ENCODE measurements at places on chromosomes 12 and 14.
A peak's percentile ranks its signal among the peaks of the same experiment; 100 is the strongest.

DNA sequence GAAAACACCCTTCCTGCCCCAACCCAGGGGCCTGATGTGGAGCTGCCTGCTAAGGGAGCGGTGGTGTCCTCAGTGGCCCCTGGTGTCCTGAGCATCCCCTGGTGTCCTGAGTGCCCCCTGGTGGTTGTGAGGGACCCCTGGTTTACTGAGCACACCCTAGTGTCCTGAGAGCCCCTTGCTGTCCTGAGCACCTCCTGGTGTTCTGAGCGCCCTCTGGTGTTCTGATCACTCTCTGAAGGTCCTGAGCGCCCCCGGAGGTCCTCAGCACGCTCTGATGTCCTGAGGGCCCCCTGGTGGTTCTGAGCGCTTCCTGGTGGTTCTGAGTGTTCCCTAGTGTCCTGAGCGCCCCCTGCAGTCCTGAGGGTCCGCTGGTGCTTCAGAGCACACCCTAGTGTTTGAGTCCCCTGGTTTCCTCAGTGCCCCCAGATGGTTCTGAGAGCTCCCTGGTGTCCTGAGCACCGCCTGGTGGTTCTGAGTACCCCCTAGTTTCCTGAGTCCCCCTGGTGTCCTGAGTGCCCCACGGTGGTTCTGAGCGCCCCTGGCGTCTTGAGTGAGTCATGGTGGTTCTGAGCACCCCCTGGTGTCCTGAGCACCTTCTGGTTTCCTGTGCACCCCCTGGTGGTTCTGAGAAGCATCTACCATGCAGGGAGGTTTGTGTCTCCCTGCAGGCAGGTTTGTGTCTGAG lies 1004.2 kb downstream of the TMEM121 start:
- DNase-seq, result no peak

GRCh38 chr12:100671396-100672074 lies 98.1 kb downstream of the GAS2L3 start:
- DNase-seq, result no peak

- no peak for DNase-seq
Observed at GRCh38 chr12:106973545-106973944, 13.4 kb downstream of the MTERF2 start.

- no peak for DNase-seq
Observed at GRCh38 chr12:109695961-109696461, 17.6 kb upstream of the FAM222A start.

- DNase-seq, result peak; percentile 26
Observed at GRCh38 chr12:78431931-78432330, 432.6 kb upstream of the SYT1 start.

DNA sequence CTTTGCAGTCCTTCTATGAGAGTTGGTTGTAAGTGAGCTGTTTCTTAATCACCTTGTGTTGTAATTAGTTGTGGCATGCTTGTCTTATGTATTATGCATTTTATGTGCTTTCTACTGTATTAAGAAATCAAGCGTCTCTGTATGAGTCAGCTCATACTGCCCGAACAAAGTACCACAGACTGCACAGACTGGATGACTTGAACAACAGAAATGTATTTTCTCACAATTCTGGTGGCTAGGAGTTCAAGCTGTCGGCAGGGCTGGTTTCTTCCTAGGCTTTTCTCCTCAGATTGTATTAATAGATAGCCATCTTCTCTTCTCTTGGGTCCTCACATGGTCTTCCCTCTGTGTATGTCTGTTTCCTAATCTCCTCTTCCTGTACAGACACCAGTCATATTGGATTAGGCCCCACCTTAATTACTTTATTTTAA lies 77.7 kb downstream of the FLRT2 start:
- peak; percentile 87 for DNase-seq

DNA sequence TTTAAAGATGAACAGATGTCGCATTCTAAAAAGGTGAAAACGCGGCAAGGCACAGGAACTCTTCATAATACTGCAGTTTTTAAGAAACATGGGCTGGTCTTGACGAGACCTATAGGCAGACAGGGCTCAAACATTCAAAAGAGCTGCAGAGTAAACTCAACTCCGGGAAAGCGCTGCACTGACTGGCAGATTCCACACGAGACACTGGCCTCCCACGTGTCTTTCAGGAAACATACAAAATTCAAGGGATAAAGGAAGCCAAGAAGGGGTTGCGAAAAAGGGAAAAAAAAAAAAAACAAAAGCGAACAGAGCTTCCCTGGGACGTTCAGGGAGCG lies 614 bp upstream of the ARF6 start:
- DNase-seq, result peak; percentile 82

DNA sequence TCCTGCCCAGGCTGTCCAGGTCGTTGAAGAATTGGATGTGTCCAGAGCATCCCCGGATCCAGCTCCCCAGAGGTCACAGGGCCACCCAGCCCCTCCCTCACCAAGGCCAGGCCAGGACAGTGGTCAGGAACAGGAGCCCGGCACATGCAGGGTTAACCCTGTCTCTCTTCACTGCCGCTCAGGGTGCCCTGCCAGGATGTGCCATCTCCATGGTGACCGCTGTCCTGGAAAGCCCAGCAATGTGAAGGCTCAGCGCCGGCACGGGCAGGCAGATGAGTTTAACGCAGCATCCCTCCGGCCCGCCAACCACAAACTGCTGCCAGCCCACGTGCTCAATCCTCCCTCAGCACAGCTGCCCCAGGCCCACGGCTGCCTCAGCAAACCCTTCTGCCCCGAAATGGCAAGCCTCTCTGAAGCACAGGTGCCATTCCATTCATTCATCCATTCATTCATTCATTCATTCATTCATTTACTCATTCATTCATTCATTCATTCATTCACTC lies 4.4 kb downstream of the TMEM179 start:
- peak; percentile 41 for DNase-seq

DNA sequence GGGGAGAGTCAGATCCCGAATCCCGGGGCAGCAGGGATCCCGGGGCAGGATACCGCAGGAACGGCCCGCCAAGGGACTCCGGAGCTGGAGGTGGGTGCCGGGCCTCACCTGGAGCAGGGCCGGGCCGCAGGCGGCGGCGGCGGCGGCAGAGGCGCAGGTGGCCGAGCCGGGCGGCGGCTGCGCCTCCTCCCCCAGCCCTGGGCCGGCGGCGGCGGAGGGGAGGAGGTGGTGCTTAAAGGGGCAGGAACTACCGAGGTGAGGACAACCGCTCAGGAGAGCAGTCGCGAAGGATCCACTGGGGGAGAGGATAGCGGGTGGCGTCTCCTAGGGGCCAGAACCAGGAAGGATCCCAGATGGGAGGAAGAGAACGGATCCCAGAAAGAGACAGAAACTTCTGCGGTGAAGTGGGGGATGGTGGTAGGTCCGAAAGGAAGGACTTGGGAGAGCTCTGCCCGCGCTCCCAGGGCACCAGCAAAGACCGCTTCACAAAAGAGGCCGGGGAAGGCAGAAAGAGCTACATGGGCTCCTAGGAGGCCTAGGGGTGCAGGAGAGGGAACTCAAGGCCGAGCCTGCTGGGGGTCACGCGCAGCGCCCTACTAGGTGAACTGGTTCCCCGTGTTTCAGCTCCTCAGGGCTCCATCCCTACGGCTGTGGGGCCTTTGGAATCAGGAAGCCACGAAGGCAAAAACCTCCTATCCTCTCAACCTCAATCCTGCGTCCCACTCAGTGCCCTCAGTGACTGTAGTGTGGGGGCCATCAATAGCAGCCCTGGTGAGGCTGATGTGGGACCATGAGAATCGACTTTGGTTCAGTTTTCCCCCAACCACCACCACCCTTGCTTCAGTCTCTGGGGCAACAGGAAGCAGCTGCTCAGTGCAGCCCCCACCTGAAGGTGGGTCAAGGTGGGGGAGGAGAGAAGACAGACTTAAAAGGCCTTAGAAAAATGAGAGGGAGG lies 5.0 kb upstream of the BAZ2A start:
- peak; percentile 87 for DNase-seq

DNA sequence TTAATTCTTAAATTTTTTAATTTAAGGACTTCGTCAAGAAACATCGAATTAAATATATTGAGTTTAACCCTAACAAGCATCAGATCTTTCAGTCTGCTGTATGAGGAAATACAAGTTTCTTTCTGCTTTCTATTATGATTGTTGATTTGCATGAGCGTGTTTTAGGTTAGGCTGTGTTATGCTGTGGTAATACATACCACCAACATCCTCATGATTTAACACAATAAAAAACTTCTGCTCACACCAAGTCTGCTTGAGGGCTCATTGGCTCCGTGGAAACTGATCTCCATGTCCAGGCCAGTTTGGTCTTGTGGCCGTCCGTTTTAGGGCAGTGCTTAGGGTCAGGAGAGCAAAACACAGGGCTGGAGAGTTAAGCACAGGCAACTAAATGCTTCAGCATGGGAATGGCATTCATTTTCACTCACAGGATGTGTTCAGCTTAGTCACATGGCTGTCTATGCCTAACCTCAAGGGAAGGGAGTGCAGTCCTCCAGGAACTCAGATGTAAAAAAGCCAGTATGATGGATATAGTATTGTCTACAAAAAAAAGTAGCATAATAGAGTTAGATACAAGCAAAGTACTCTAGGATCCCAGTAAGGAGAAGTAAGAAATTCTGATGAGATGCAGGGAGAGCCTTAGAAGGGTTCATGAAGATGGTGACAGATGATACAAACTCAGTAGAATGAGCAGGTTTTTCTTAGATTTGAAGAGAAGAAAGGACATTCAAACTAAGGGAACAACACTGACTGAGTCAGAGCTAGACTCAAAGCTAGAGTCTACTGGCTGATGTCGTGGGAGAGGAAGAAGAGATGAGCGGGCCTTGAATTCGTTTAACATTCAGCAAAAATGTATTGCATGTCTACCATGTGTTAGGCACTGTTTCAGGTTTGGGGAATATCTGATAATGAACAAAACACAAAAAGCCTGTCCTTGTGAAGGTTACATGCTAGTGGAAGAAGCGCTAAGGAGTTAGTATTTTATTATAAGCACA lies 16.3 kb downstream of the MARK3 start:
- DNase-seq, result peak; percentile 81

GRCh38 chr14:94636744-94637412 lies 24.7 kb downstream of the SERPINA3 start:
- DNase-seq, result no peak

DNA sequence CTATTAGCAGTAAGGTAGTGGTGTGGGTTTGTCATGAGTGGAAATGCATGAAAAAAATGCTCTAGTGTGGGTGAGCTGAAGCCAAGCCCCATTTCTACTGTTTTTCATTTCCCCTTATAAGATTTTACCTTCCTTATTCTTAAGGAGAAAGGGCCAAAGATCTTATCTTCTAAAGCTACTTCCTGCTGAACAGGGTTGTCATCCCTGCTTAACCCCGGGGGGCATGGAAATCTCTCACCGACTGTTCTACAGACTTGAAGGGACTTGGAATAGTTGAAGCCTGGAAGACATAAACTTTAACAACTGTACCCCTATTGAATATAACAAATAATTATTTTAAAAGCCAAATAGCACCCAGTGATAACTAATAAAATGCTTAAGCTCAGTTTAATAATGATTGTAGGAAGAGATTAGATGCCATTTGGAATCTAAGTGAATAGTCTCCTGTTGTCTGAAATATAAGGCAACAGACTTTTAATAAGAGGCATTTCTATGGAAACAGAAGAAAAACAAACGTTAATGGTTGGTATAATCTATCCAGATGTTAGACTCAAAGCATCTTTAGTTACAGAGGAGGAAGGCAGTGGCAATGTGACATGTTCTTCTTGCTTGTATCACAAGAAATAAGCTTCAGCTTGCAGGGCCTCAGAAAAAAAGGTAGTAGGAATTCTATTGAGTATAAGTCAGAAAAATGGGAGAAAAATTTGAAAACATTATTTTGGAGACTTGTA lies 1.8 kb upstream of the GMFB start:
- no peak for DNase-seq

- DNase-seq, result peak; percentile 42
Observed at GRCh38 chr14:73173092-73173735, 36.9 kb downstream of the PSEN1 start.

DNA sequence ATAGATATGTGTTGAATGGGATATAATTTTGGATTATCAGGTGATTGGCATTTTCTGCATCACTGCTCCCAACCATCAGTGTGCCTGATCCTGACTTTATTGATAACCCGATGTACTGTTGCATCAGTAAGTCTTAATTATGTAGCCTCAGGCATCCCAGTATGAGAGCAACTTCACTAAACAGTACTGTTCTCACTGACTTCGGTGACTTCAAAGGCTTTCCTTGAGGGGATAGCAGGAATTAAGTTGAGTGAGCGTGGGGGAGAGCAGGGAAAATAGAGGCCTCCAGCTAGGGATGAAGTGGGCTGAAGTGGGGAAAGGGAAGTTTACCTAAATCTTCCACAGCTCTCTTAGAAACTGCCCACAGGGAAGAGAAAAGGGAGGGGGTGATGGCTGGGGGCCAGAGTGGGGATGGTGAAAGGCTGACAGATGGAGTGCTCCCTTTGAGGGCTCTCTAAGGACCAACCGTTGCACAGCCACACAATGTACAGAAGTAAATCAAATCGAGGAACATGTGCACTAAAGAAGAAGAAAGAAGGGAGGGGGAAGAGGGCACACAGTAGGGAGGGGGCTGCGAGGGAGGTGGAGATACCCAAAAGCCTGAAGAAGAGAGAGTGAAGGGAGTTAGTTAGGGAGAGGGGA lies 10.7 kb upstream of the NEUROD4 start:
- no peak for DNase-seq

GRCh38 chr12:15389561-15389960 lies 67.3 kb downstream of the PTPRO start:
- DNase-seq, result no peak

GRCh38 chr12:112939761-112940381 lies 1.6 kb downstream of the OAS3 start:
- DNase-seq, result no peak

DNA sequence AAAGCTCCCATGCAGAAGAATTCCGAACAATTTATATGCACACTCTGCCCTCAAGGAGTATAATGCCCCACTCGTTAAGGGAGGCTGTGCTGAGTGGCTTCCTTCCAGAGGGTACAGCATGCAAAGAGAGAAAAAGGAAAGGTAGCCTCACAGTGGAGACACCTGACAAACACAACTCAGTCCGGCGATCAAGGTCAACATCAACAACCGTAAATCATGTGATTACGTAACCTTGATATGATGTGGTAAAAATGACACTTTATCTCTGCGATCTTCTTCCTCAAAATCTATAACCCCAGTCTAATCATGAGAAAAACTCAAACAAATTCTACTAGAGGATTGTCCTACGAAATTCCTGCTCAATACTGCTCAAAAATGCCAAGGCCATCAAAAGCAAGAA lies 400.5 kb upstream of the CCDC196 start:
- no peak for DNase-seq

GRCh38 chr14:101130861-101131260 lies 227.3 kb upstream of the RTL1 start:
- no peak for DNase-seq

GRCh38 chr14:20807304-20808161 lies 4.9 kb upstream of the RNASE1 start:
- DNase-seq, result no peak

- DNase-seq, result no peak
Observed at GRCh38 chr12:82655751-82656150, 31.0 kb upstream of the TMTC2 start.

DNA sequence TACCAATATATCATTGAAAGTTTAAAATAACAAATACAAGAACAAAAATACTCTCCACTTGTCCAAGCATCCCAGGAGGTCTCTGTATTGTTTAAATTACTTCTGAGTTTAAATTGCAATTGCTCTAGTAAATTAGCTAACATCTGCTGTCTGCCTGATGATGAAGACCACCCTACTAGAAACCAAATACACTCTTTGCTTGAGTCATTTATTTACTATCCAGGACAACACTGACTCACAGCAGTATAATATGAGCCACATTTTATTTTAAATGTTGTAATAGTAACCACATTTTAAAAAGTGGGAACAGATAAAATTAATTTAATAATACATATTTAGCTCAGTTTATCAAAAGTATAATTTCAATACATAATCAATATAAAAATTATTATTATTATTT lies 62.9 kb upstream of the EEA1 start:
- DNase-seq, result no peak

GRCh38 chr12:110555577-110556406 lies 27.3 kb downstream of the PPTC7 start:
- peak; percentile 69 for DNase-seq

Measured in HFFc6 (cell line).